ENCODE measurements at places on chromosomes 13 and 19.

- DNase-seq, result no peak
These were observed 67.6 kb downstream of the UBL3 start for GRCh38 chr13:29782798-29783197.

GRCh38 chr19:40932008-40932959 lies 50.3 kb upstream of the CYP2A7 start:
- DNase-seq, result no peak

DNA sequence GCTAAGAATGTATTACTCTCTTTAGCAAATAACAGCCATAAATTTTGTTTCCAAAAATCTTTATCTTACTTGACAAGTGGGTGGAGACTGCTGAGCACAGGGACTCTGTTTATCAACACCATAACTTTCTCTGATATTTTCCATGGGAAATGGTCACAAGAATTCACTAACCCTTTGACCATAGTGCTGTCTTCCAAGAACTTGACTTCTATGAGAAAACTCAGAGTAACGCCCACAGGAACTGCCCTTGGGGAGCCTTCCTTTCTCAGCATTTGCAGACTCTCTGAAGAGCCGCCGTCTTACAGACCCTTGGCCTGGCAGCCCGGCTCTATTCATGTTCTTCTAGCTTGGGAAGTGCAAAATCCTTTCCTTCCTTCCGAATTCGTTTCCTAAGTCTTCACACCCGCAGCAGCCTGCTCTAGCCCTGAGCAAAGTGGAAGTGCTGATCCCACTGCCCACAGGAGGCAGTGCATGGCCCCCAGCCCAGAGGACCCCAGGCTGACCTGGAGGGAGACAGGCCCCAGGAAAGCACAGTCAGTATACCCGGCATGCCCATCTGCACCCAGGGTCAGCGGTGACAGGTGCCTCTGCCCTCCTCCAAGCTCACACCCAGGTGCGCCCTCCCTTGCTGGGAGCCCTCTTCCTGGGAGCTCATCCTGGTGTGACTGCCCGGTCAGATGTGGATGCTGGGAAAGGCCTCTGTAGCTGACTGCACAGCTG lies 10.2 kb downstream of the GAS6 start:
- peak; percentile 8 for DNase-seq

GRCh38 chr13:95156208-95156607 lies 145.0 kb downstream of the ABCC4 start:
- peak; percentile 14 for DNase-seq

DNA sequence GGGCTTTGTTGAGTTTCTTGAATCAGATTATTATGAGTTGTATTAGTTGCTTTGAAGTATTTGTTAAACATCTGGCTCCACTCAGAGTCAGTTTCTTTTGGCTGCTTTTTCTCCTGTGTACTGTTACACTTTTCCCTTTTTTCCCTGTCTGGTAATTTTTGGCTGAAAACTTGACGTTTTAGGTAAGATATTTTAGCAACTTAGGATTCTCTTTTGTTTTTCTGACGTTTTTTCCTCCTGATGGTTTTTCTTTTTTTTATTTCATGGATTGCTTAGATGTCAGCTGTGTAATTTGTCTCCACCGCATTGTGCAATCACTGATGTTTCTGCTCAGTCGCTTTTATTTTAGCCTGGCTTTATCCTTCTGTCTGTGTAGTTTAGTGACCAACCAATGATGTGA lies 20.7 kb downstream of the RFC3 start:
- DNase-seq, result no peak

- DNase-seq, result no peak
These were observed 222.8 kb downstream of the LIG4 start for GRCh38 chr13:107992542-107992941.

DNA sequence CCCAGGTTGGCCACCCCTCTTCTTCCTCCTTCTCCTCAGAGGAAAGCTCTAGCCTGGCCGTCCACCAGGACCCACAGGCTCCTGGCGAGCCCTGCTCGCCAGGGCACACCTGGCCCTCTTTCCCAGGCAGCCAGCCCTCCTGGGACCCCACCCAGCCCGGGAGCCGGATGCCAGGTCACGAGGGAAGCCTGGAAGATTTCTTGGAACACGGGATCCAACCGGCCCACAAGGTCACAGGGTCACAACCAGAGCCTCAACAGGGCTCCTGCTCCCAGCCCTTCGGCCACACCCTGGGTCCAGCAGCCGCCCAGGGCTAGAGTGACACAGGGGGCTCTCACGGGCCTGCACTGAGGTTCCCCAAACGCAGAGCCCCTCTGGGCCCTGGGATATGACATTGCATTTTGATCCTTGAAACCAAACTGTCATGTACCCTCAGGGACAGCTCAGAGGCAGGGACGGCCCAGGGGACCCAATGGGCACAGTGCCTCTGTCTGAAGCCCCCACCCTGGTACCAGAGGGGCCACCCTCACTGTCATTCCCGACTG lies 5.5 kb downstream of the MKNK2 start:
- DNase-seq, result no peak

DNA sequence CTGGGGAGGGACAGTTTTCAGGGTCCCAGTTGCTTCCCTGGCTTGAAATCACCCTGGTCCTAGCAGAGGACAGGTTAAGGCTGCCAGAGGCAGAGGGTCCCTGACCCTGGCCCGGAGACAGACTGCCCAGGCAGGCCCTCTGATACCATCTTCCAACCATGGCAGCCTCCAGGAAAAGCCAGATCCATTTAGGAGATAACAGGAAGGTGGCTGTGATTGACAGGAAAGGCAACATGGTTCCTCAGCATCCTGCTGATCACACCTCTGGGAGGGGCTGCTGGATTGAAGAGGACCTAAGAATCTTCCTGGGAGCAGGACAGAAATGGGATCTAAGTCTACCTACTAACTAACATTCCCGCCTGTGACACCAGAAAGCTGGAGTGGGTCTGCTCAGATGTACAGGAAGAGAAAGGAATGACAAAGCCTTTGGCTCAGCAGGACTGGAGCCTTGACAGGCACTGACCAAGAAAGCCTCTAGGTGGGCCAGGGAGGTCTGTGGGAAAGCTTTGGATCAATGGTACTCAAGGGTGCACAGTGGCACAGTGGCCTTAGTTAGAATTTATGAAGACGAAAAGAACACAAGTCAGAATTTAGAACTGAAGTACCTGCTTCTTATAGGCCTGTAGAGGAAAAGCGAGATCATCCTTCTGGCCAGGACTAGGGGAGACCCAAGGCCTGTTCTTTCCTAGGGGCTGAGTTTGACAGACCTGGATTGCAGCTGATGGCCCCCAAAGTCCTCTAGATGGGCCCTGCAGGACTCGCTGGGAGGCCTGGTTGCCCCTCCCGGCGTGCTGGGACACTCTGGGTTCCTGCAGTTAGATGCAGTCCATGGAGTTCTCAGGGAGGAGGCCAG lies 2.3 kb upstream of the PRKACA start:
- DNase-seq, result no peak

GRCh38 chr19:30161021-30161655 lies 211.0 kb upstream of the ZNF536 start:
- DNase-seq, result no peak

DNA sequence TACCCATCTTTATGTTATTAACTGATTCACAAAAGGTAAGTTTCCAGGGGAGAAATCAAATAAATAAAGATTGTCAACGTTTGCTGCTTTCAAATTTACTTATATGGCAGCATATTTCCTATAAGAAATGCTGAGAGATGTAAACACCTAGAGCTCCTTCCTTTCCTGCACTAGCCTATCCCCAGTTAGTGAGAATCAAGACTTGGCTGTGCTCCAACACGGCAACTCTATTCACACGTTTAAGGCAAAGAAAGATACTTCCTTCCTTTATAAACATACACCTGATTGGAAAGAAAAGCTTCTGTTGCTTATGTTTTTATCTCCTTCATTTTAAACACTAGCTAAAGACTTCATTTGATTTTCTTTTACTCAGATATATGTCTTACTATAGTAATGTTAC lies 107.0 kb downstream of the PCDH9 start:
- peak; percentile 20 for DNase-seq

GRCh38 chr19:40724315-40724714 lies 7.4 kb downstream of the ITPKC start:
- DNase-seq, result no peak

DNA sequence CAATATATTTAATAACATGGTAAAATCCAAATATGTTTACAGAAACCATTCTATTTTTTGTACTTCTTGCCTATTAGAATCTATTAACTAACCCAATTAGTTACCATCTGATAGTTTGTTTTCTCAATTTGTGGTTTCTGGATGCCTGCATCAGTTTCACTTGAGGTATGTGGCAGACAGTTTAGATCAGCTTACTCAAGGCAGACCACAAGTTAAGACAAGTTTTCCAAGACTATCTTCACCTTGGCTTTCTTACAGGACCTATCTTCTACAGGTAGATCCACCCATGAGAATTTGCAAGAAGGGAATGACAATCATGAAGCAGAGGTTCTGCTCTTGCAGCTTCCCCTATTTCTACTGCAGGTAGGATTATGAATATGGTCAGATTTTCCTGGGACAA lies 458.6 kb downstream of the DACH1 start:
- no peak for DNase-seq

DNA sequence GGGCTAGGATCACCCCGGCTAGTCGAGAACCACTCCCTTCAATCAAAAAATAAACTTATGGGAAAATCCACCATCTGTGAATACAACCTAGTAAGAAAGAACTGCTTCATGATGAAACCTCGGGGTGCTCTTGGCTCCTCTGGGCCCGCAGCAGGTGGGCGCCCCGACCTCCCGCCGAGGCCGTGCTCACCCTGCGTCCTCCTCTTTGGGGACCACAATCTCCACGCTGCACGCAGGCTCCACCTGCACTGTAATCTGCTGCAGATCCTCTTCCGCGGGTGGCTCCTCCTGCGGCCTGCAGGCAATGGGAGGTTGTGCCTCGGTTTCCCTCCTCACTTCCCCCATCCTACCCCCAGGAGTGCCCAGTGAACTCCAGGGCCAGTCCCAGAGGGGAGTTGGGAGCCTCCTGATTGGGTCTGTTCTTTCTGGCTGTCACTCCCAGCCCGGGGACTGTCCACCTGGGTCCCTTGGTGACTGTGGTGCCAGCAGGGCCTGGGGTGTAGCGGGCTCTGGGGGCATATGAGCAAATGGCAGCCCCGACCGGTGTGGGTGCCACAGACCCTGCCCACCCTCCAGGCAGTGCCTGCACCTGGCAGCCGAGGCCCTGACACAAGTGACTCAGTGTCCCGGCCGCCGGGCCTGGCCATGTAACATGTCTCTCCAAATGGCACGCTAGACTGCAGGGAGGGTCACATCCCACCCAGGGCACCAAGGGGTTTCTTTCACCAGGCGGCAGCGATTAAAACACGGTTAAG lies 15.1 kb upstream of the CACTIN start:
- DNase-seq, result no peak

DNA sequence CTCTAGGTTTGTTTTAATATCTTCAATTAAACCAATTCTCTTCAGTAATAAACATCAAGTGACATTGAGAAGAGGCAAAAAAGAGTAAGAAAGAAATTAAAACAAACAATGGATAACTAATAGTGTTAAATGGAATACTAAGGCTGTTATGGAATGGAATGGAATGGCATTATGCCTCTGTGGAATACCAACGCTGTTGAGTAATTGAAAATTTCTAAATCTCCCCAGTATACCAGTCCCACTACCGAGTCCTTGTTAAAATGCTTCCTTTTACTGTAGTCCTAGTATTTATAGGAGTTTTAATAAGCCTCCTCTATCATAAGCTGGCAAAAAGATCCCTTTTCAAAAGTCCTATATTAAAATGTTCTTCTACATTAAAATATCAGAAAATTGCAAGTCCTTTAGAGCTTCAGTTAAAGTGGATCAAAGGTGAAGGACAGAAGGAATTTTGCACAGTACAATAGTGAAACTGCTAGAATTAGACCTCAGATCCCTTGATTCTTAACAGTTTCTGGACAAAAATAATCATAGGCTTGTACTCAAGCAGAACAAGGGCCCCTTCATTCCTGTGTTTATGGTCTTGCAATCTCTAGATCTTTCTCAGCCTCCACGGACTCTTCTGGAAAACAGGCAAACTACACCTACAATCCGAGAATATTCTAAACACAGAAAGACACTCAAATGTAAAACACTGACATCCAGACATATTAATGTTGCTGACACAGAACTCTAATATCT lies 128.2 kb downstream of the PCDH9 start:
- no peak for DNase-seq

DNA sequence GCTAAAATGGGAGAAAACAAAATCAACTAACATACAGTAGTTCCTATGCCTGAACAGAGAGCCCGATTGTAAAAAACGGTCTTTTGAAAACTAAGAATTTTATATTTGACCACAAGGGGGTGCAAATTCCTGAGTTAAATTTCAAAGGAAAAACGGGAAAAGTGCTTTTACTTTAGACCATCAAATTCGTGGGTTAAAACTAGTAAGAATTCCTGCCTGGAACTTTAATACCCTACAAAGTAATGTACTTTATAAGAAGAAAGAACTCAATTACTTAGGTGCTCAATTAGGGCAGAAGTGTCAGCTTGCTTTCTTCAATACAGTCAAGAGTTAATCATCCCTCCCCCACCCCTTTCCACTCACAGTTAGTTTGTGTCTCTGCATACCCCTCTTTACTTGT lies 69.8 kb downstream of the KCNRG start:
- peak; percentile 80 for DNase-seq

DNA sequence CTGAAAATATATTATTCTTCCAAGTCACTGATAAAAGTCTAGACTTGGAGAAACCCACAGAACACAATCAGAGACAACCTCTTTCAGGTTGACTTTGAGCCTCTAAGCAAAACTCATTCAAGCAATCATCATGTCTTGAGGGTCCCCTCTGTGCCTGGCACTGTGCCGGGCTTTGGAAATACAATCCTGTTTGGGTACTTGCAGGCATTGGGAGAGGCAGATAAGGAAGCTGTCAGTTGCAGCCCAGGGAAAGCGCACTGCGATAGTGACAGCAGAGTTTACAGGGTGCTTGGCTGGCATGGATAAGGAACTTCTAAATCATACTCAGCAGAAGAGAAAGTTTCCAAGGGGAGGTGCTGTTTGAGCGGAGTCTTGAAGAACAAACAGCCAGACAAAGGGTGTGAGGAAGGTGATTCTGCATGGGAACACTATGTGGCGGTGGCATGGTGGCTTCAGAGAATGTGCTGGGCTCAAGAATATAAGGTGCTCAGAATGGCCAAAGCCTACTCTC lies 9.1 kb downstream of the SERP2 start:
- peak; percentile 95 for DNase-seq

DNA sequence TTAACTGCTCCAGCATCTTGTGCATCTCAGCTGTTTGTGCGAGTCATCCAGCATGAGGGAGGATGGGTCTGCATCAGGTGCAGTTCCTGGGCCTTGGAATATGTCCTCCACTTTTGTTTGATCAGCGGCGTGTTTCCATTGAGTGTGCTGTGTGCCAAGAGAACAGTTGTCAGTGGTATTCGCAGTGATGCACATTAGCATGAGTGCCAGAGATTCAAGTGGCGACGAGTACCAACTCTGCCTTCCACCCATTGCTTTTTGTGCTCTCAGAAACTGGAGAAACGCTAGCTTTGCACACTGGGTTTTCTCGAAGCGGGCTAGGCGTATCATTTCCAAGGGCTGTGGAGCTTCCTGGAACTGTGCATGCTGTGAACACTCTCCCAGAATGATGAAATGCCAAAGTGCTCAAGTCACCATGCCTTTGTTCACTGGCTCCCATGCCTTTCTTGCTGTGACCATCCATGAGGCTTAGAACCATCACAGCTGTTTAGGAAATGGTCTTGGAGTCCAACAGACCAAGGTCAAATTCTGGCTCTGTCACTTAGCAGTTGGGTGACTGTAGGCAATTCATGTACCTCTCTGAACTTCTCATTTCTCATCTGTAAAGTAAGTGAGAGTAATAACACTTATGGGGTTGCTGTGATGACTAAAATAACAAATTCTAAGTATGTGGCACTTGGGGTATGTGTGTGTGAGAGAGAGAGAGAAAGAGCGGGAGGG lies 18.4 kb downstream of the LRCH1 start:
- DNase-seq, result no peak

Data from OCI-M1 (cell line).